ENCODE measurements at places on chromosomes 12 and 14.

DNA sequence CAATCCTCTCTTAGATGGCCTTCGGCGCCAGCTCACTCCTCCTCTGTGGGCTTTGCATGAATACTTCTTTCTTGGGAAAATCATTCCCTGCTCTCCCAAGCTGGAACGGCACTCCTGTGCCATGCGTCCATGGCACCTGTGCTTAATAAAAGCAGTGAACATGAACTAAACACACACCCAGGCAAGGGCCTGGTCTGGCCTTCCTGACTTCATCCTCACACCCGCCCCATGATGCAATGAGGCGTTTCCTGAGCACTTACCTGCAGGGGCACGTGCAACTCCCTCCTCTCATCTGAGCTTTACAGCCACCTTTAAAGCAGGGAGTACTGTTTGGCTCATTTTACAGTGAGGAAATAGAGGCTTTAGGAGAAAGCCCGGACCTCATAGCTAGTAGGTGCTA lies 219.8 kb downstream of the SLC41A2 start:
- DNase-seq = no peak

- DNase-seq = no peak
Measured at GRCh38 chr12:2779281-2779680, 15.5 kb upstream of the FKBP4 start.

DNA sequence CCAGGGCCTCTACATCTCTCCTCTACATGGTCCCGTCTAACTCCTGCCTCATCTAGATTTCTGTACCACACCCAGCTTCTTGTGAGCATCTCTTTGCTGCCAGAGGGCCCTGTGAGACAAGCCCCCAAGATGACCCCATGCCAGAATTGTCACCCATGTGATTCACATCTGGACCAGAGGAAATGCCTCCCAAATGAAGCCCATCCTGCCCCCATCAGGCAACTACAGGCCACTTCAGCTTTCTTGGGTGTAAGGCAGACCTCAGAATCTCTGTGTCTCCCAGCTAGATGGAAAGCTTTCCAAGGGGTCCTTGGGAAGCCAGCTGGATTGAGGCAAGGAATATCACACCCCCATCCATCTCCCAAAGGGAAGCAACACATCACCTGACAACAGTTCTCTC lies 9.3 kb upstream of the OAS3 start:
- DNase-seq = no peak

DNA sequence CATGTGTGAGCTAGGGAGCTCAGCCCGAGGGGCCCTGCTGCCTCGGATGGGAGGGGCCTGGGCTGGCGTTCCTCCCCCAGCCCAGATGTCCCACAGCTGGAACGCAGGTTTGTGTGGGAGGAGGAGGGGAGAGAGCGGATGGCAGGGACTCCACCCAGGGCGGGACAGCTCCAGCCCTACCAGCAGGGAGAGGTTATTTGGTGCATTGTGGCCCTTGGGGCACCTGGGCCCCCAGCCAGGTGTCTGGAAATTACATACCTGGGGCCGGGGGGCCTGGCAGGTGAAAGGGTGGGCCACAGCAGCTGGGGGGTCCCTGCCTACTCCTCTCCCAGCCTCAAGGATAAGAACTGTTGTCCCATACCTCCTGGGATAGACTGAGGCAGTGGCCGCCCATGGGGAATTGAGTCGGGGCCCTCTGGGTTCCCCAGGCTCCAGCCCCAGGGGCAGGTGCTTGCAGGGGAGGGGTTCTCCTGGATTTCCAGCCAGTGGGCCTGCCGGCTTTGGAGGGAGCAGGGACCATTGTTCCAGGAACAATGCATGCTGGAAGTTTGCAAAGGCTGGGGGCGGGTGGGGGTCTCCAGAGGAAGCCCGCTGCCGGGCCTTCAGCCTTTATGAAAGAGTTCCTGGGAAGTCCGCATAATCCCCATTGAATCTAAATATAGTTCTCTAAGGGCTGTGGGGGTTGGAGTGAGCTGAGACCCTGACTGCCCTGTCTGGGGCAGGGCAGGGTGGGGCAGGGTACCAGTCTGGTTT lies 1.2 kb downstream of the KIF26A start:
- DNase-seq = no peak

DNA sequence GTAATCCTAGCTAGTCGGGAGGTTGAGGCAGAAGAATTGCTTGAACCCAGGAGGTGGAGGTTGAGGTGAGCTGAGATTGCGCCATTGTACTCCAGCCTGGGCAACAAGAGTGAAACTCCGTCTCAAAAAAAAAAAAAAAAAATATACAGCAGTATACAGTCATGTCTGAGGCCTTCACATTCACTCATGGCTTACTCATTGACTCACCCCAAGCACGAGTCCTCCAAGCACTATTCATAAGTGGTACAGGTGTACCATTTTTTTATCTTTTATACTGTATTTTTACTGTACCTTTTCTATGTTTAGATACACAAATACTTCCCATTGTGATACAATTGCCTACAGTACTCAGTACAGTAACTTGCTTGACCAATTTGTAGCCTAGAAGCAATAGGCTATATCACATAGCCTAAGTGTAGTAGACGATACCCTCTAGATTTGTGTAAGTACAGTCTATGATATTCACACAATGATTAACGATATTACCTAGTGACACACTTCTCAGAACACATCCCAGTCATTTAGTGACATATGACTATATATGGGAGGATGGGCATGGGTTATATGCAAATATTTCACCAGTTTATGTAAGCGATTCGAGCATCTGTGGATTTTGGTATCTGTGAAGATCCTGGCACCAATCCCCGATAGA lies 12.2 kb downstream of the LLPH start:
- no peak for DNase-seq

DNA sequence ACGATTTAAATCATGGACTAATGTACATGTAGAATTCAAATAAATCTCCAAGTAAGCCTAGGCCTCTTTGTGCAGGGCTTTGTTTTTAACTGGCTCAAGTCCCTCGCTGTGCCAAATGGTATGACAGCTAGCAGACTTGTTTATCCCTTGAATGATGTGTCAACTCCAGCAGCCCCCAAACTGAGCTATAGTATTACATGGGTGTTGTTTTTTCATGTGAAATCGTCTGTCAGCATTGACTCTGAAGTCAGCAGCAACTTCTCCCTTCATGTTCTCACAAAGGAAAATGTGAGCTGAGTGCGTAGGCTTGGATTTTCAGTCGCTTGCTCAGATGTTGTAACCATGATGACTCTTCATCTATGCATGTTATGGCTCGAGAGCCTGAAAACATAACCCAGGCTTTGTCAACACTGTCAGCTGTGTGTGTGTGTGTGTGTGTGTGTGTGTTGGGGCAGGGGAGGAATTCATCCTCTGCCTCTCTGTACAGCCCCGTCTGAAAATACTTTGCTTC lies 73.3 kb downstream of the PTHLH start:
- DNase-seq = no peak

DNA sequence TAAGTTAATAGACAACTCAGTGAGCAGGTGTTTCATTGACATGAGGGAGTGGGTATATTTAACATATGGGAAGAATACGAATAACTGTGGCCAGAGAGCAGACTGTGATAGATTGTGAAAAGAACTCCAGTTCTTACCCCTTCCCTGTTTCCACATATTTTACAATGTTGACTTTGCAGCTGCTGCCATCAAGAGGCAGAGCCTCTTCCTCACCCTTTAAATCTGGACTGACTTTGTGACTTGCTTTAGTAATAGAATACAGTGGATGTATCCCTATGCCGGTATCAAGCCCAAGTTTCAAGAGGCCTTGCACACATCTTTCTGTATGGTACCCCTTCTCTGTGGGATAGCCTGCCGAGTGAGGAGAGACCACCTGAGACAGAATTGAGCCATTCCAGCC lies 356.7 kb downstream of the ETNK1 start:
- DNase-seq = no peak

- DNase-seq = no peak
Measured at GRCh38 chr12:66648033-66648735, 30.7 kb downstream of the GRIP1 start.

- no peak for DNase-seq
Measured at GRCh38 chr14:103404920-103405319, 19.7 kb downstream of the MARK3 start.

- no peak for DNase-seq
Measured at GRCh38 chr14:104370256-104370870, 209.2 kb upstream of the C14orf180 start.

All from NCI-H1417 treated with DMSO at 0.1 percent for 48 hours (cell line).